Stimulated activated CD8-positive, alpha-beta memory T cell treated with anti-CD3 and anti-CD28 coated beads, Interleukin-2, amount 100 ng/mL, for 48 hours (primary cell): ENCODE measurements at places on chromosomes 12 and 14.
A peak's percentile ranks its signal among the peaks of the same experiment; 100 is the strongest.

DNA sequence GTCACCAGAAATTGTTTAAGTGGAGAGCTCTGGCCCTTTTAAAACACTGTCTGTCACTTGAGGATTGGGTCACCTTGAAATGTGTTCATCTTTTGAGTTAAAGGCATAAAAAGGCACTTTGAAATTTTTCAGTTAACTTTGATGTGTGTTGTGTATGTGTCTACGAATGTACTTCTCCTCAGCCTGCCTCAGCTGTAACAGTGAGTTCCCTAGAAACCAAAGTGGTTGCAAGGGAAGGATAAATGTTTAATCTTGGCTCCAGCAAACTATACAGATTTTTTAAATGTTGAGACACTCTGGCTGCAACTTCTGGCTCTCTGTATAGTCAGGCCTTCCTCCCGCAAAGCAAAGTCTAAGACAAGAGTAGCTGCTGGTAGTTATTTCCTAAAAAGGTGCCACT lies 8.3 kb downstream of the DERA start:
- DNase-seq = no peak

GRCh38 chr12:53836119-53836655 lies 84.4 kb upstream of the CISTR start:
- DNase-seq = no peak

DNA sequence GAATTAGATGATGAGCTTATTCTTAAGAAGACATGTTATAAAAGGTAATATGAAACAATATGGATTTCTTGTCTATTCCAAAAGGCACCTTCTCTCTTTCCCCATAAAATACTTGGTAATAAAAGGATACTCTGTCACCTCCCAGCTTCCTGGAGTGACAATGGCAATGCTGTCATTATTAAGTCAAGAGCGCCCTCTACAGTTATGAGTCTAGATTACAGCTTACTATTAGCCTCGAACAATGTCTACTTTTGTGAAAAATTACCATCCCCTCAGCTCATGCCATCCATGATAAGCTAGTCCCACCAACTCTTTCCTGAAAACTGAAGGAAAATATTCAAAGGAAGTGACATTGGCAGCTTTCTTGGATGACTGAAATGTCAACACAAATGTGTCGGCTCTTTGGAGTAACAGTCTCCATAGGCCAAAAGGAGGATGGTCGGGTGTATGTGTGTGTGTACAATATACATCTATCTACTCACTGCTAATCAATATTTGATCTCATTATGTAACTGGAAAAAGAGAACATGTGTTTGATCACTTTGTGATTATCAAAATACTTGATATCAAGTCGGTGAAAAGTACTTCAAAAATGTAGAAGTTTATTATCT lies 48.7 kb upstream of the CDKN3 start:
- no peak for DNase-seq

- no peak for DNase-seq
These were observed 101.2 kb downstream of the TMEM30B start for GRCh38 chr14:61179796-61180398.

GRCh38 chr14:70788898-70789297 lies 20.4 kb downstream of the MAP3K9 start:
- DNase-seq = no peak

- no peak for DNase-seq
These were observed 19.4 kb downstream of the GRIN2B start for GRCh38 chr12:13961971-13962370.

GRCh38 chr12:58966939-58967338 lies 46.6 kb upstream of the LRIG3 start:
- no peak for DNase-seq

- no peak for DNase-seq
These were observed 44.9 kb downstream of the KTN1 start for GRCh38 chr14:55624913-55625312.

GRCh38 chr12:109112720-109113465 lies 3.5 kb upstream of the ACACB start:
- no peak for DNase-seq

- DNase-seq = no peak
These were observed 259.7 kb downstream of the NELL2 start for GRCh38 chr12:44616402-44616801.

DNA sequence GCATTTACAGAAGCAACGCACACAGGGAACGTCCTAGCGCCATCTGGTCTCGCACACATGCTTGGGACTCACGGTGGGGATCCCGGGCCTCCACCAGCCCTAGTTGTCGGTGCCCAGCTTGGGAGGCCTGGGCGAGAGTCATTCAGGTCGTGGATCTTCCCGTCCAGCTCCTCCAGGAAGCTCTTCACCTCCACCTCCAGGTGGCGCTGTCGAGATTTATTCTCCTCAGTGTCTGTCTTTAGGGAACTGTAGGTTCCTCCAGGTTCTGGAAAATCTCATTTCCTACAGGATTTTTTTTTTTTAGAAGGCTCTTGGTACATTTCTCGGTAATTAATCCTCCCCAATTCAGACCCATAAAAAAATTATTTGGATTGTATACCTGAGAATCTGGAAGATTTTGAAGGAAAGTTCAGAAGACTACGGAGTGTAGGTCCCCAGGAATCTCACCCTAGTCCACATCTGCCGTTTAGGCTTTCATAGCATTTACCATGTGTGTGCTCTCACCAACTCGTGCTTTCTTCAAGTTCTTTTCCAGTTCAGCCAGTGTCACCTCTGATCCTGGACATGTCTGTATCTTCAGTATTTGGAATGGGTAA lies 910.0 kb downstream of the TMEM121 start:
- DNase-seq = peak; percentile 51

DNA sequence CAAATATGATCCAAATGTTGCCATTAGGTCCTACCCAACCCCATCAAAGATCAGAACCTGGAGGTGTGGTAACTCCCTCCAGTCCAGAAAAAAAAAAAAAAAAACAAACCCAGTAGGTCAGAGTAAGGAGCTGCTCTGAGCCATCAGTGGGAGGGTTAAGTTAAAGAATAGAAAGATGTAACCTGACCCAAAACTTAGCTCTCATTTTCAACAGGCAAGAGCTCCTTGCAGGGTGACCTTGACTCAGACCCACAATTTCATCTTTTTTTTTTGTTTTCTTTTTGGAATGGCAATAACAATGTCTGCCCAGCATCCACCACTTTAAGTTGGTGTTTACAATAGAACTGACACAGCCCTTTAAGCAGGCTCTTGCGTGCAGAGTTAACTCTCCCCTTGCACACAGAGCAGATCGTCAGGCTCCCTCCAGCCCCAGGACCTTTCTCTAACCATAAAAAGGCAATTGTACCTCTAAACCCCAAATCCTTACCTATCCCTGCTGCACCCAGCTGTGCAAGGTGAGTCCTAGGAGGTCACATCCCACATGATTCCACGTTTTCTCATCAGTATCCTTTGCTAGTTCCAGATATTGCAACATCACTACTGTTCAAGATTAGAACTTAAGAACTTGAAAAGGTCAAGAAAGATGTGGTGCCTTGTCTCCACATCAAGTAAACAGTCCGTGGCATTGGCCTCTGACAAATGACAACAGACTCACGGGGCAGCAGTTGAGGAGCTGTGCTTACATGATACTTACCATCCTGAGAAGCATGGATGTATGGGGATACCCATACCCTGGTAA lies 178.6 kb upstream of the EEA1 start:
- no peak for DNase-seq
